ENCODE measurements at places on chromosomes 5 and 9.

DNA sequence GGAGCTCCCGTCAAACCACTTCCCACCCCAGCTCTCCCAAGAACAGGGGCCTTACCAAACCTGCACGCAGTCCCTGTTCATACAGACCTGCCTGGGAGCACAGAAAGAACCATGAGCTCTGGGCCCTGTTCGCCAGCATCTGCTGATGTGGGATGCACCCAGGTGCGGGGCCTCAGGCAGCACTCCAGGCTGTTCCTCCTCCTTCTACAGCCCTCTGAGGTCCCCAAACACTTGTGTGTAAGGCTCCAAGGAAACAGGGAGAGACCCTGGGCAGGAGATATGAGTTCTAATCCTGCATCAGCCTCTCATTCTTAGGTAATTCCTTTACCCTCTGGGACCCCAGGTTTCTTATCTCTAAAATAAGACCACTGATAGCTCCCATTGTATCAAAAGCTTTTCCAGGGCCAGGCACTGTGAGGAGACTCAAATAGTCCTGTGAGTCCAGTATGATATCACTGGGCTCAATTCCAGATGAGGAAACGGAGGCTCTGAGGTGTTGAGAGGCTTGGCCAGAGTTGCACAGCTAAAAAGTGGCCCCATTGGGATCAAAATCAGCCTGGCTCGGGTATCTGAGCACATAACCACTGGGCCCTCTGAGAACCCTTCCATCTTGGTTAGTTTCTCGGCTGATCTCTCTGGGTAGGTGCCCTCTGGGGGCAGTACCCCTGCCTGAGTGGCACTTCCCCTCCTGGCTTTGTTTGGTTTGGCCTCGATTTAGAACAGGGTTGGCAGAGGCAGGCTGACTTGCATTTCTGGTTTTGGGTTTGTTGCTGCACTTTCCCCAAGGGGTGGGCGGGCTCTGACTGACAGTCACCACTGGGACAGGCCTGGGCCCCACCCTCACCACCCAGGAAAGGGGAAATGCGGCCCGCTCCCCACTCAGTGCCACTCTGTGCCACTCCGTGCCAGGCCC lies 116.8 kb downstream of the RGS3 start:
- H3K4me1 ChIP-seq: peaks cover 86% of the 10 kb centered on the region
- H3K27ac ChIP-seq: peak overlapping the region; percentile 95
- no peaks in the 10 kb centered on the region for H3K27me3 ChIP-seq
- peak; percentile 79 for DNase-seq

DNA sequence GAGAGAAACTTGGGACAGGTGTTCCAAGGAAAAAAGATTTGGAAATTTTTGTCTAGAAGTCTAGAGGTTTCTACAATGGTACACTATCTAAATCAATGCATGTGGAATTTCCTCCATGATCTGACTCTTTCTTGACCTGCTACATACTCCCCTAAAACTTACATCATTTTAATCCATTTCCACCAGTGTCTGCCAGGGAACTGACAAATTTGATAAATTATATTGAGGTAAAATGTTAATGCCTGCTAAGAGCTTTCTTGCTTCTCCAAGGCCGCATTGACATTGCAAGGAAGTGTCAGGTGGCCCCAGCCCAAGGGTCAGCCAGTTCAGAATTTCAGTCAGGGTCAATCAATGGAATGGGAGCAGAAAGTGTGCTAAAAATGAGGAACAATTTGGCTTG lies 163.4 kb upstream of the FBXL17 start:
- no peak for DNase-seq
- H3K4me1 ChIP-seq: no peaks in the 10 kb centered on the region
- no peaks in the 10 kb centered on the region for H3K36me3 ChIP-seq
- no peak overlapping the region for H3K4me3 ChIP-seq
- peaks cover 3% of the 10 kb centered on the region for H3K27me3 ChIP-seq
- no peak overlapping the region for H3K27ac ChIP-seq

DNA sequence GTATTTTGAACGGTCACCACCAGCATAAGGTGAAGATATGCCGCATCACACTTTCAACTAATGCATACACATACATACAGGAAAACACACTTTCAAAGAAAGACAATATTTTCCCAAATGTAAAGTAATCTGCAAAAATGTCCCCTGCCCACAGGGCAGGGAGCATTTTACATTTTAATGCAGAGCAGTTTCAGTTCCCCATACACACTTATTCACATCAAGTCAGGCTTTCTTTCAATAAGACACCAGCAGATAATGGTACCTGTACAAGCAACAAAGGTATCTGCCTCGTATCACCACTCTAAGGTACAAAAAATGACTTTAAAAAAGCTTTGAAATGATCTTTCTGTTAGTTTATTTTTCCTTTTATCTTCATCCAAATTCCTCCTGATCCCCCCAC lies 247.1 kb upstream of the CCNG1 start:
- H3K4me1 ChIP-seq: no peaks in the 10 kb centered on the region
- no peaks in the 10 kb centered on the region for H3K36me3 ChIP-seq
- DNase-seq: no peak

GRCh38 chr9:18185196-18185595 lies 288.8 kb upstream of the ADAMTSL1 start:
- H3K27me3 ChIP-seq: no peaks in the 10 kb centered on the region
- no peak for DNase-seq
- no peak overlapping the region for H3K27ac ChIP-seq
- no peak overlapping the region for H3K4me3 ChIP-seq
- H3K4me1 ChIP-seq: no peaks in the 10 kb centered on the region

DNA sequence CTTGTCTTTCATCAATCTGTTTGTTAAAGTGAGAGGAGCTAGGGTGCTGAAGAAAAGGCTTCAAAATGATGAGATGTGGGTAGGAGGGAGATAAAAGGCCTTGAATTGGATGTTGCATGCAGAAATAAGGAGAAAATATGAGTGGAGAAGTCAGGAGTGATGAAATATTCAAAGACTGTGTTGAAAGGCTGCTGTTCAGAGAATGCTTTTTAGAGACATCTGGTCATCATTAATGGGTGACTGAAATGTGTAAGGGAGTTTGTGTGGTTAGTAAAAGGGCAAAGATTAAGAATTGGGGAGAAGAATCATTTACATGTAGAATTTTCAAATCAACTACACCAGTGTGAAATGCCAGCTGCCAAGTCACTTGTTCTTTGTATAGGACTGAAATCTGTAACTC lies 383.9 kb downstream of the MAT2B start:
- no peak overlapping the region for H3K27ac ChIP-seq
- no peaks in the 10 kb centered on the region for H3K36me3 ChIP-seq
- H3K27me3 ChIP-seq: no peaks in the 10 kb centered on the region
- no peak for DNase-seq

- peaks cover 56% of the 10 kb centered on the region for H3K36me3 ChIP-seq
- H3K27me3 ChIP-seq: no peaks in the 10 kb centered on the region
- DNase-seq: no peak
- peaks cover 62% of the 10 kb centered on the region for H3K4me1 ChIP-seq
- peak overlapping the region; percentile 60 for H3K27ac ChIP-seq
Observed at GRCh38 chr9:89378541-89378940, 60.2 kb downstream of the SECISBP2 start.

- peaks cover 13% of the 10 kb centered on the region for H3K4me1 ChIP-seq
- no peaks in the 10 kb centered on the region for H3K27me3 ChIP-seq
- no peaks in the 10 kb centered on the region for H3K36me3 ChIP-seq
Observed at GRCh38 chr5:36301858-36302603, at the start of gene RANBP3L. Gene RANBP3L (minus strand): TSS chr5:36301902. CDS start chr5:36301416, 486 bp downstream.

DNA sequence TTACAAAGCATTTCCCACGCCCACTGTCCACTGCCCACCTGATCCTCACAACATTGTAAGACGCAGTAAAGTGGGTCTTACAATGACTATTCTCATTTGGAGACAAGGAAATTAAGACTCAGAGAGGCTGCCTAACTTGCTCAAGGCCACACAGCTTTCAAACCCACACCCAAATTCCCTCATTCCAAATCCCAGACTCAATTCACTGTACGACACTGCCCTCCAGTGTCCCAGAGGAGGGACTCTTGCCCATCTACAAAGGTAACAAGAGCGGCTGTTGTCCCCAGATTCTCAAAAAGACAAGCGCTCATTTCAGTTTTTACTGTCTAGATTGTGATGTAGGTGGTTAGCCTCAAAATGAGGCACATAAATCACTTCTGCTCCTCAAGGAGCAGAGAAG lies 184.6 kb downstream of the ACTL7B start:
- no peak overlapping the region for H3K27ac ChIP-seq
- H3K4me1 ChIP-seq: no peaks in the 10 kb centered on the region
- H3K27me3 ChIP-seq: no peaks in the 10 kb centered on the region
- no peak overlapping the region for H3K4me3 ChIP-seq
- no peaks in the 10 kb centered on the region for H3K36me3 ChIP-seq

GRCh38 chr5:103867857-103868598 lies 305.4 kb upstream of the NUDT12 start:
- H3K36me3 ChIP-seq: no peaks in the 10 kb centered on the region
- H3K4me3 ChIP-seq: no peak overlapping the region
- H3K4me1 ChIP-seq: no peaks in the 10 kb centered on the region
- no peaks in the 10 kb centered on the region for H3K27me3 ChIP-seq
- no peak overlapping the region for H3K27ac ChIP-seq

GRCh38 chr9:88536951-88537760 lies 2.2 kb downstream of the NXNL2 start:
- no peaks in the 10 kb centered on the region for H3K36me3 ChIP-seq
- H3K4me1 ChIP-seq: peaks cover 15% of the 10 kb centered on the region
- no peak overlapping the region for H3K4me3 ChIP-seq
- no peak for DNase-seq
- H3K27ac ChIP-seq: no peak overlapping the region
- peaks cover 63% of the 10 kb centered on the region for H3K27me3 ChIP-seq

DNA sequence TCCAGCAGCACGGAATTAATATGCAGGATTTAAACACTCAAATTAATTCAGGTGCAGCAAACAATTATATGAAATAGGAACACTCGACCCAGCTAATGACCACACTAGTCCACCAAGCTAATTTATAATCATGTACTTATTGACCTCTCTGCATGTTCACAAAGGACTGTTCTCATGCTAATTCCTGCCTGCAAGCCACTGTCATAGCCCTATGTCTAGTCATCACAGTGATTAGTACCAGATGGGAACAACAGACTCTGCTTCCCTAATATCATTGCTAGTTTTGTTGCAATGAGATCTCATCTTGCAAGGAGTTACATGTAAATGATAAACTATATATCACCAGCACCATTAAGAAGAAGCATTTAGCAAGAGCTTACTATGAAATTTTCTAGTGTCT lies 553.0 kb upstream of the GRAMD2B start:
- H3K27me3 ChIP-seq: peaks cover 3% of the 10 kb centered on the region
- no peaks in the 10 kb centered on the region for H3K36me3 ChIP-seq
- no peak overlapping the region for H3K27ac ChIP-seq
- no peak for DNase-seq
- H3K4me1 ChIP-seq: no peaks in the 10 kb centered on the region
- H3K4me3 ChIP-seq: no peak overlapping the region

DNA sequence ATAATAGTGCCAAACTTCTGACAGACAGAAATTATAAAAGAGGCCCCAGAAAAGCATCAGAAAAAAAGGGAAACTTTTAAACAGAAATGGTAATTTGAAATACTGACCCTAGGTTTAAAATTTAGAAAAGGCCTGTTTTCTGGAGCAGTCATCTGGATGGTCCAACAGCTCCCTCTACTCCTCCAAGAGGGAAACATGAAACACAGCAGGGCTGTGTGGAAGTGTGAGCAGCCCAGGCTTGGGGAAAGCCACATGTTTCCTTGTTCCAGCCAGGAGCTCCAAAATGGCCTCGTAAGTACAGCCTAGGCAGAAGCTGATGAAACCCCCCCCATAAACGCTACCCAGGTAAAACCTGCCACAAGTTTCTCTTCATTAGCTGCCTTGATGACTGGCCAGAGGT lies 499.3 kb upstream of the ADAMTS16 start:
- no peak overlapping the region for H3K4me3 ChIP-seq
- H3K4me1 ChIP-seq: no peaks in the 10 kb centered on the region
- DNase-seq: no peak
